ENCODE measurements at places on chromosomes 3 and 15.
A peak's percentile ranks its signal among the peaks of the same experiment; 100 is the strongest.

GRCh38 chr15:48963524-48964113 lies at the start of gene SHC4:
TSS of gene SHC4 (minus strand) at chr15:48963919. CDS start at chr15:48963015, 904 bp downstream.
- peak; percentile 67 for DNase-seq

DNA sequence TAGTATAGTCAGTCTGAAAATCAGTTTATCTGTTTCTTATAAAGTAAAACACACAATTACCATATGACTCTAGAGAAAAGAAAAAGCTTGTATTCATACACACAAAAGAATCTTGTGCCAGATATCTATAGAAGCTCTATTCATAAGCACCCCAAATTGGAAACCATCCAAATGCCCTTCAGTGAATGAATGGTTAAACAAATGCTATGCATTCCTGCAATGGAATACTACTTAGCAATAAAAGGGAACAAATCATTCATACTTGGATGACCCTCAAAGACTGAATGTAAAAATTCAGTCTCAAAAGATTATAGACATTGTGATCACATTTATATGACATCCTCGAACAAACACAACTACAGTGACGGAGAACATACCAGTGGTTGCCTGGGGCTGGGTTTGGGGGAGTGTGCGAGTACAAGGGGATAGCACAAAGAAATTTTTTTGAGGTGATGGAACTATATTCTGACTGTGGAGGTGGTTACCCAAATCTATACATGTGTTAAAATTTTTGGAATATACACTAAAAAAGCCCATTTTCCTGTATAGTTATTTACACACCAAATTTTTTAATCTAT lies 680.6 kb downstream of the NTRK3 start:
- DNase-seq = no peak

DNA sequence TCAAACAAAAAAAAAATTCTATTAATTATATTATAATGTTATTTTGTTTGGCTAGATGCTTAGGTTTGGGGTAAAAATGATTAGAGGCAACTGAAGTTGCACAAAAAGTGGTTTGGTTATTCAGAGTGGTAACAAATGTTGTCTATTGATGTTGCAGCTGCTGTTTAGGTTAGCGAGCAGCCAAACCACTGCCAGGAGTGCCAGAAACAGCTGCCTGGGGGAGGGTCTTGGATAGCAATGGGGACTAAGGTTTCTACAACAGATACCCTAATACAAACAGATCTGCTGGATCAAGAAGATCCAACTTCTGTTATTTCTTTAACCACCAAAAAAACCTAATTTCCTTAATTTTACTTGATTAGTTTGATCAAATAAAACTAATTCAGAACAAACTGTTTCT lies 26.6 kb downstream of the BTLA start:
- DNase-seq = no peak

DNA sequence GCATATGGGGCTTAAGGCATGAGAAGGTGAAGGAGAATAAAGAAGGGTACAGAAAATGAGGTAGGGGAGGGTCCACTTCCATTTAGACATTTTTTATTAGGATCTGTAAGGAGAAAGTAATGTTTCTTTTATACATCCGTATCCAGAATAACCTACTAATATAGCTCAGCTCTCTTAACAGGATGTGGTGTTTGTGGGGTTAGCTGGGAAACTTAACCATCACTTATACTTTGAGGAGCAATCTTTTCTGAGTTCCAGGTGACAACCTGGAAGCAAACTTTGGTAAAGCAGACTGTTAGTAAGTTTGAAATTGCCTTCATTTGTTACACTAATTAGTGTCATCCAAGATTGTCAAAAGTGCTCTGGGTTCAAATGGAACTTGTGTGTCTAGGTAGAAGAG lies 36.6 kb downstream of the BUB1B start:
- DNase-seq = no peak

DNA sequence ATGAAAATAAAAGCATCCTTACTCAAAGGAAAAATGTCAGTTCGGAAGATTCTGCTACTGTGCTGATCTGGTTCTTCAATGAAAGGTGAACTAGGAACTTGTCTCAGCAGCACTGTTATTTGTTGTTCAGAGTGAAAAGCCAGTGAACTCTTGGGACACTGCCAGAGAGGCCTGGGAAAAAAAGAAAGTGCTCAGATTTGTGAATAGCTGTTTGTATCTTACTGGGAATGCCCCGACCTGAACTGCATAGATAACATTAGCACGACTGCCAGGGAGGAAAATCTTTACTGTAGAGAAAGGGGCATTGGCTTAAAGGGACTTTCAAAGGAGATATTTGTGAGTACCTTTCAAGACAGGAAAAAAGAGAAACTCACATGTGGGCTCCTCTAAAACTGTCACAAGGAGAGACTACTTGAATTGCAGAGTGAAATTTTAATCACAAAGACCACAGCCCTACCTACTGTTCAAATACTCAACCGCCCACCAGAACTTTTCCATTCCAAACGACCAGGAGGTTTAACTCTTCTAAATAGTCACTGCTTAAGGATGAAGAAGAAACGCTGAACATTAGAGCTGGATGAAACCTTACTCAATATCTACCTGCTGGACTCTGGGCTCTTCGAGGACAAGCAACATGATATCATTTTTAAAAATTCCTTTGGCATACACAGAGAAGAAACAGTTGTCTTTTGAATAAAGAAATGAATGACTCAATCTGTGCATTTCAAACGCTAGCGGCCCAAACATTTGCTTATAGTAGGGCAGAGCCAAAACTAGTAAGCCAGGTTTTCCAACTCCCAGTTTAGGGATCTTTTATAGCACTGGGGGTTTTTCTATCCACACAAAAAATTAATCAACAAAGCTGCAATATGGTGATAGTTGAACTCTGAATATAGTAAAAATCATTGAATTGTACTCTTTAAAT lies 13.4 kb downstream of the TAMM41 start:
- no peak for DNase-seq

DNA sequence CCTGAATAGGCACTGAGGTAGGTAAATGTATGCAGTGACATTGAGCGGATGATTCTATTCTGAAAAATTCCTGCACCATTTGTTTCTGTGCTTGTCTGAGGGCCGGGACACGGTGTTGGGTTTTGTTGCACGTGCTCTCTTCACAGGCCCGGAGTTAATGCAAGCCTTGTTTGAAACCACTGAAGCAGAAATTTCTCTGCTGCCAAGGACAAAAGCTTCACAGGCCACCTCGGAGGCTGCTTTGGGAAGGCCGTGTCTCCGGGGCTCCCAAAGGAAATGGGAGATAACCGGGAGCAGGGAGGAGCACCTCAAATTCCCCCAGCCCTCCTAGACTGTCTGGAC lies 179.4 kb downstream of the OPA1 start:
- peak; percentile 57 for DNase-seq

DNA sequence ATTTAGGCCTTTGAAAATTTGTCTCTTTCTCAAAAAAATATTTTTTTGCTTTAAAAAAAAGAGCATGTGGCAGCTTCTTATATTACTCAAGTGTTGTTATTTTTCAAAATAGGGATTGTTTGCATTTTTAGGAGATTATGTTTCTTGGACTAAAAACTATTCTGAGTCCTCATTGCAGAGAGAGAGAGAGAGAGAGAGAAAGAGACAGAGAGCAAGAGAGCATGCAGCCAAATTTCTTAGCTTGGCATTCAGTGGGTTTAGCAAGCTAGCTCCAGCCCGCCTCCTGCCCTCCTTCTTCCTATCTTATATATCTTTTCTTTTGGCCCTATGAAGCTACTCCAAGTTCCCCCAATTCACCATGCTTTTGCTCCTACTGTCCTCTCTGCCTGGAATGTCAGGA lies 55.7 kb downstream of the CEMIP start:
- DNase-seq = no peak

- DNase-seq = no peak
Measured at GRCh38 chr15:43312378-43312777, 18.0 kb downstream of the LCMT2 start.

- DNase-seq = no peak
Measured at GRCh38 chr3:51384055-51384725, 901 bp upstream of the MANF start.

DNA sequence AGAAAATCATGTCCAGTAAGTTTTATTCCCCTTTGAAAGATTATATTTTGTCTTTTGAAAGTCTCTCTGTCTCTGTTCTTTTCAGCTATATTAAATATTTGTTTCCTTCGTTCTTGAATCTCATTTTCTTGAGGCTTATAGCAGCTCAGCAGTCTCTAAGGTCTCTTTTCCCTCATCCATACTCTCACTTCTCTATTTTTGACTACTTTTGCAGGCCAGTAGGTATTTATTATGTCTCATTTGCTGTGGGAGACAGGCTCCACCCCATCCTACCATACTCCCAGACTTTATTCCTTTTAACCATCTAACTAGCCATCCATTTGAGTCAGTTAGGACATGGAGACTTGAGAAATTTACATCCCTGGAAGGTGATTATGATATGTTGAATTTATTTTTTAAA lies 71.0 kb downstream of the FILIP1L start:
- no peak for DNase-seq

DNA sequence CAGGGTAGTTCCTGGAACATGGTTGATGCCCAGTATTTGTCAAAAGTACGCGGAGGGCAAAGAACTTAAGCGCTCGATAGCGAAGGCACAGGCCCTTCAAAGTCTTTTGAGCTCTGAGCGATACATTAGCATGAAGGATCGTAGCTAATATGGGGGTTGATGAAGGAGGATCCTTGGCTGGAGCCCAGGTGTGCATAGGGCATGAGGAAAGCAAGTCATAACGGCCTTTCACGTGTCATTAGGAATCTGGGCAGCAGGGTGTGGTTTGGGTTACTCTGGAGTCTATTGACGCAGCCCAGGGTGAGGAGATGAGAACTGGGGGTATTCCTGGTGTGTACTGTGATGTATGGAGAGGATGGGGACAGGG lies 31.7 kb downstream of the SPINK8 start:
- DNase-seq = peak; percentile 33

GRCh38 chr3:151925419-151925818 lies 52.0 kb downstream of the SUCNR1 start:
- no peak for DNase-seq

DNA sequence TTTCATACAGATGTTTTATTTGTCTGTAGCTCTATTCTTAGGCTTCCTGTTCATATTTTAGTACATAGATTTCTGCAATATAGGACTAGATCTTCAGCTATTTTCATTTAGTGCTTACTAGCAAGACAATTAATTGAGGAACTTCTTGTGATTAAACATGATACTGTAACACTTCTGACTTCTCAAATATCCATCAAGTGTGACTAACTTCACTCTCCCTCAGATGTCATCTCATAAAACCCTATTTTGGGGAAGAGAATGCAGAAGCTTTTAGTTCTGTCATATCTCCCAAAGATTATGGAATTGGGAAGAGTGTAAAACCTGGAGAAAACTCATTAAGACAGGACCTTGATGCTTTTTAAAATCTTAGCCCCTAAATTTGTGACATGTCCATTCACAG lies 28.6 kb upstream of the GOLIM4 start:
- DNase-seq = no peak

DNA sequence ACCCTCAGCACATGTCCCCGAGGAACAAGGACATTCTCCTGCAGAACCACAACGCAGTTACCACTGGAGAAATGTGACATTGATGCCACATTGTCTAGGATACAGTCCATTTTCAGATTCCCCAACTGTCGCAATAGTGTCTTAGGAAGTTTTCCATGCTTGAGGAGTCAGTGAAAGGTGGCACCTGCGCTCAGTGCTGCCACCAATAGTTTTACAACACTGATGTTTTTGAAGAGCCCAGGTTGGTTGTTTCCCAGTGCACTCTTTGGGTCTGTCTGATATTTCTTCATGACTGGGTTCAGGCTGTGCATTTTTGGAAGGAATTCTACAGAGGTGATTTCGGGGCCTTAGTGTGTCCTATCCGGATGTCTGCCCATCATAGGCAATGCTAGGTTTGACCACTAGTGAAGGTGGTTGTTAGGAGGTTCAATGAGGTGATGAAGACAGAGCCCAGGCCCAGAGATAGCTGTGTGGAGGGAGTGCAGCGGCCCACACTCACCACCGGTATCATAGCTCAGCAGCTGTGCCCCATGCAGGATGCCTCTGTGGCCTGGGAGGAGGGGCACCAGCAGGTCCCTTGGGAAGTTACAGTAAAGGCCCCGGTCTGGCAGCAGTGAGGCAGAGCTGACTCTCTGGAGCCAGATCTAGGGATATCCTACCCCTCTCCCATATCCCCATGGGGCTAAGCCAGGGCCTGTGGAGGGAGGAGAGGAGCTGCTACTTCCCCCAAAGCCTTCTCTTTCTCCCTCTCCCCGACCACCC lies 96.6 kb downstream of the DNAJB8 start:
- DNase-seq = no peak

DNA sequence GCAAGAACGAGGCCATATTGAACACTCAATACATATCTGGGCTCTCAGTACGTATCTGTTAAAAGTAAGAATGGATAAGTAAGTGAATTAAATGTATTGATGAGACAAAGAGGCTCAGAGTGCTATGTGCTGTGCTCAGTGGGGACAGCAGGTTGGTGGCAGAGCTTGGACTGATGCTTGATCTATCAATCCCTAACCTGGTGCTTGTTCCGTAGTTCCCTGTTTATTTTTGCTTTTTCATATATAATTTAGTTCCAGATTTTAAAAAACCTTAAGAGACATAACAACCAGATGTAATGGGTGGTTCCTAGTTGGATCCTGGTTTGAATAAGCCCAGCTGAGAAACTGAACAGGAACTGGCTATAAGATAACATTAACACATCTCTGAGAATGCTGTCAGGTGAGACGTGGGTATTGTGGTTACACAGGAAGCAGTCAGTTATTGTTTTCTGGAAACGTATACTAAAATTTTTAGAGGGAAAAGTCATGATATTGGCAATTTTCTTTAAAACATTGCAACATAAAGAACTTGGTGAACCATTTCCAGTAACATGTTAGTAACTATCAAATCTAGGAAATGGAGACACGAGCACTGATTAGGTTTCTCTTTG lies 120.5 kb downstream of the FOXB1 start:
- no peak for DNase-seq

GRCh38 chr15:39281094-39281493 lies 299.8 kb upstream of the THBS1 start:
- no peak for DNase-seq

DNA sequence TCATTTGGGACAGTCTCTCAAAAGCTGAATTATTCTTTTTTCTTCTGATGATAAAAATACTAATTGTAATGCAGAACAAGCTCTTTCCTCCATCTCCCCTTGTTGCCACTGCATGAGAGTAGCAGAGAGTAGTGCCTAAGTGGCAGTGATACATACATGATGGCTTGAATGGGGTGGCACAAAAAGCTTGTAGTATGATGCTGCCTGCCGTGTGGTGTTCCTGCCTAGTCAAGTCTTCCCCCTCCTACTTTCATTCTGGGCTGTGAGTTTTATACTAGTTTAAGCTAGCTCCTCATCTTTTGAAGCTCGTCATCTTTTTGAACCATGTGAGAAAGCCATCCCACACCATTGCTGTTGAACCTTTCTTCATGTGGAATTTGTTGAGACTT lies 230.5 kb downstream of the NFKBIZ start:
- no peak for DNase-seq

DNA sequence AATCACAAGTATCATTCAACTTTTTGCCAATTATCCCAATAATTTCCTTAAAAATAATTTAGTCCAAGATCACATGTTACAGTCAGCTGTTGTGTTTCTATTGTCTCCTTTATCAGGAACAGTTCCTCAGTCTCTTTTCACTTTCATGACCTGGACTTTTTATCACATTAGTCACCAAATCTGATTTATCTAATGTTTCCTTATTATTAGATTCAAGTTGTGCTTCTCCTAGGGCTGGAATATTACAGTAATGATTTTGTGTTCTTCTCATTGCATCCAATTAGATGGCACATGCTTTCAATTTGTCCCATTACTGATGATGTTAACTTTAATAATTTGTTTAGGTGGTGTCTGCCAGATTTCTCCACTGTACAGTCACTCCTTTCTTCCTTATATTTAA lies 66.3 kb upstream of the DCBLD2 start:
- DNase-seq = no peak

Data from iPS-NIHi11 (cell line).